Stimulated activated CD4-positive, alpha-beta T cell treated with anti-CD3 and anti-CD28 coated beads, Interleukin-12 subunit alpha, Interleukin-12 subunit beta, amount 100 ng/mL, for 48 hours (primary cell): ENCODE measurements at places on chromosomes 3 and 15.

DNA sequence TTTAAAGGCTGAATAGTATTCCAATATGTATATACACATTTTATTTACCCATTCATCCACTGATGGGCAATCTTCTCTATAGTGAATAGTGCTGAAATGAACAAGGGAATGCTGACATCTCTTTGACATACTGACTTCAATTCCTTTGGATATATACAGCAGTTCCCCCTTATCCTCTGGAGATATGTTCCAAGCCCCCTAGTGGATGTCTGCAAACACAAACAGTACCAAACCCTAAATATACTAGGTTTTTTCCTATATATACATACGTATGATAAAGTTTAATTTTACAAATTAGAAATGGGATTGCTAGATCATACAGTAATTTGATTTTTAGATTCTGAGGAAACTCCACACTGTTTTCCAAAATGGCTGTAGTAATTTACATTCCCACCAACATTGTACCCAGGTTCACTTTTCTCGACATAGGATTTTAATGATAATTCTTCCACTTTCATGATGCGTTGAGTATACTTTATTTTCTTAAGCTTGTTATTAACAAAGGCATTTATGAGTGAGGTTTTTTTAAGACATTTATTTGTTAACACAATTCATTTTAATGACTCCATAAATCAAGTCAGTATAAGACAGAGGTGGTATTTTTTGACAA lies 38.2 kb downstream of the VPS13C start:
- no peak for DNase-seq

DNA sequence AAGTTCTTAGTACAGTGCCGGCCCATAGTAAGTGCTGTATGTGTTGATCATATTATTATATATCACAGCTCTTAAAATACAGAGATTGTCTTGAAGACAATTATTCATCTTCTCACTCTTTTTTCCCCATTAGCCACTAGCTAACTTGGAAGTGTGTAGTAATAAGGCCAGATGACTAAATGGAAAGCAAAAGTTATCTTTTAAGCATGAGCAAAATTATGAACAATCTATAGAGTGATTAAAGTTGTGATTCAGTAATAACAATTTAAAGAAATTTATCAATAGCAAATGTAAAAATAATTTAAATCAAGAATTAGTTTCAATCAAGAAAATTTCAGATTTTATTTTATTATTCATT lies 630.9 kb upstream of the TBL1XR1 start:
- DNase-seq: no peak

DNA sequence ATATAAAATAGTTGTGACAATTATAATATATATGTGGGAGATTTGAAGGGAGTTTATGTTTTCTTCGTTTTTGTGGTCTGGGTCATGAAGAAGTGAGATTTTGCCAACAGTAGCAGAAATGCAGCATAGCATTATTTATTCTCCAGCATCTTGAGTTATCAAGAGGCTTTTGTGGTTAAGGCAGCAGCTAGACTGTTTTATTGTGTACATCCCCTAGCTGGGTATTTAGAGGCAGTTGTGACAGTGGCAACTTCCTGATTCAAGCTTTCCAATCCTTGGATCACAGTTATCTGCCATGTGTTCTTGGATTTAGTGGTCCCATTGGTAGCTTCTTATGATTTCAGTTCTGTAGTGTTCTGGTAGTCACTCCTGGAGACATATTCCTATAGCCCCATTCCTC lies 29.0 kb downstream of the ARIH1 start:
- no peak for DNase-seq

GRCh38 chr3:152317956-152318355 lies 49.2 kb downstream of the MBNL1 start:
- DNase-seq: no peak

DNA sequence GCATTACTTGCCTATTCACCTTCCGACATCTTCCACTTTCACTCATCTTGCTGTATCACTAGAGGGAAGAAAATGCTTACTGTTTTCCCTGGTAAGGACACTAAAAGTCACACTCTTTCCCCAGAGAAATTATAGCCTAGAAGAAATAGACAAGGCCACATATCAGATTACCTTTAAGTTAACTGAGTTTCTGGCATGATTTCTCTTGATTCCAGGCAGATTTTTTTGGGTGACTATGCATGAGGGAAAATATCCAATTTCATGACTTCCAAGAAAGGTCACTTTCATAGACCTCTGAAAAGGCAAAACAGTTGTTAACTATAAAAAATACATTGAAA lies 30.3 kb downstream of the TCF12 start:
- DNase-seq: no peak

DNA sequence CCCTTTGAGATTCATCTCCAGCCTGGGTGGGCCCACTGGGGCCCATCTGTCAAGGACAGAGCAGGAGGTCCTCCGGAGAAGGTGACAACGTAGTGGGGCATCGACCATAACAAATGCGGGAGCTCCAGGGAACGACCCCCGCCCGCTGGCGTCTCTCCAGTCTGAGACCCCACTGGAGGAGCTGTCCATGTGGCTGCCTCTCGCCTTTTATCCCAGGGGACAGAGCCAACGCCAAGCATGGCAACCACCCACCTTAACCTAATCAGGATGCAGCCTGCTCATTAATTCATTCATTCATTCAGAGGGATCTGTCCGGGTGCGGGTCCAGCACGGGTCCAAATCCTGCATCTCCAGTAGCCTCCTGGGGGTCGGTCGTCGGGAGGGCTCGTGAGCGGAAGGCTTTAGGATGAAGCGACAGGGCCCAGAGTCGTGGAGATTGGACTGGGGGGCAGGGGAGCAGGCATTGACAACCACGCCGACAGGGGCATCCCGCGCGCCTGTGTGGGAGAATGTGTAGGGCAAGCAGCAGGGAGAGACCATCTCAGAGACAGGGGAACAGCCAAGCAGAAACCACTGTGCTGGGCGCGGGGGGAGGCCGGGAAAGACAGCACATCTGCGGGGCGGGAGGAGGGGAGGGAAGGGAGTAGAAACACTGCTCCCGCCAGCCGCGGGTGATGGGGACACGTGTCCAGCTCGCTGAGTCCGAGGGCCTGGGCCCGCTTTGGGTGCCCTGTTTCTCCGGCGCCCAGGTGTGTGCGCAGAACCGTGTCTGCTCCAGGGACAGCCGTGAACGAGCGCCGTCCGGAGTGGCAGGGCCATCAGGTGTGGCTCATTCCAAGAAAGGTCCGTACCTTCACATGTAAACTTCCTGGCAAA lies 1.9 kb downstream of the PIGZ start:
- DNase-seq: no peak

DNA sequence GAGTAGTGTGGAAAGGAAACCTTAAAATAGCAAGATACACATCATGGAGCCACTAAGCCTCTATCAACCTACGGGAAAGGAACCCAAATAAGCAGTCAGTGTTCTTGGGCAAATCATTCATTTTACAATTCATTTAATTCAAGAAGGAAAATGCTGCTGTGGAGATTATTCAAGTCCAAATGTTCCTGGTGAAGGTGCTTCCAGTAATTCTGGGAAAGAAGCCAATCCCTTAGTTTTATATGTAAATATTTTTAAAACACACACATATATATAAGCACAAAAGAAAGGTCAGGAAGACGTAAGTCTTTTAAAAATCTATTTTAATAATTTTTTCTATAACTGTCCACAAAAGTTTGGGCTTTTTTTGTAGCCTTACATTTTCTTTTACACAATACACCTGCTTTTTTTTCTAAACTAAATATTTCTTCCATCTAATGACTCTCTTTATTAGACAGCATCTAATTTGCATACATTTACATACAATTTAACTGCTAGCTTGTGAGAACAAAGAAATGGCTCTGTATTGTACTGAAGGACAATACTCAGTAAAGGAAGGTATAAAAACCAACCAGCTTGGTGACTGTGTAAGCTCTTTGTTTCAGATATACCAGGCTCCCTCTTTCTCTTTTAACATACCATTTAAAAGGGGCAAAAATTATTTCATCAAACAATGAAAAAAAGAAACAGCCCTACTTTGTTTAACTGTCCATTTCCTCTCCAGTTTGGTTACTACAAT lies 269.5 kb downstream of the ZBTB20 start:
- DNase-seq: no peak

DNA sequence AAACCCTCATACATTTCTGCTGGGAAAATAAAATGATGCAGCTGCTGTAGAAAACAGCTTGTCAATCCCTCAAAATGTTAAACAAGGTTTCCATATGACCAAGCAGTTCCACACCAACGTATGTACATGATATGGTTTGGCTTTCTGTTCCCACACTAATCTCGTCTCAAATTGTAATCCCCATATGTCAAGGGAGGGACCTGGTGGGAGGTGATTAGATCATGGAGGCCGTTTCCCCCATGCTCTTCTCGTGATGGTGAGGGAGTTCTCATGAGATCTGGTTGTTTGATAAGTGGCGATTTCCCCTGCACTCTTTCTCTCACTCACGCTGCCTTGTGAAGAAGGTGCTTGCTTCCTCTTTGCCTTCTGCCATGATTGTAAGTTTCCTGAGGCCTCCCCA lies 100.6 kb upstream of the SLC24A5 start:
- DNase-seq: no peak

DNA sequence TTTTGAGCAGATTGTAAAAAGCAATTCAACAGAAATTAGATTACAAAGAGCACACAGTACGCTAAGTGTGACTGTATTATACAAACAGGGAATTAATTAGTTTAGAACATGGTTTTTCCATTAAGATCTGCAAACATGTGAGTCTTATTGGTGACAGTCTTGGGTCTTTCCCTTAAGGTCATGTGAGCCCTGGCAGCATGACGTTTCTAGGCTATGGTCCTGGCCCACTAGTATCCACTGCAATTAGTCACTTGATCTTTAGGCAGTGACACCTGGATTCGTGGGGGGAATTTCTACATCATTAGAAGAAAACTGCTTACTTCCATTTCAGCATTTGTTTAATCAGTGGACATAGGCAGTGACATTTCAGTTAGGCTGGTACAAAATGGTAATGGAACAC lies 360.2 kb upstream of the NR2F2 start:
- no peak for DNase-seq

GRCh38 chr3:42300013-42300412 lies 34.0 kb upstream of the CCK start:
- no peak for DNase-seq

- no peak for DNase-seq
These were observed 176.2 kb upstream of the THRB start for GRCh38 chr3:24670871-24671270.

DNA sequence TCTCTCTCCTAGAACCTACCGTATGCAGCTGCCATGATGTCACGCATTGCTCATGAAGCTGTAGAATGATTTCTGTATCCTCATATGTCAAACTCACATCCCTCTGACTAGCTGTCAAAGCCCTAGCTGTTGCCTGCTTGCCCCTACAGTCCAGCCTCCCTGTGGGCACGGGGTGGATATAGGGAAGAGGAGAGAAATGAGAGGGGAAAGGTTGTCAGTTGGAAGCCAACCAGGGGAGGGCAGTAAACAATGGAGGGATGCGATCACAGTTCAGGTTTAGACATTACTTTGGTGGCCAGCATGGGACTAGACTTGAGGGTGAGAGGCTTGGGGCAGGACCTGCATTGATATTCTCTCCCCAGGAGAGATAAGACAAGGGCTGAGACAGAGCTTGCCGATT lies 1.7 kb upstream of the HDGFL3 start:
- no peak for DNase-seq

GRCh38 chr3:33186524-33187367 lies 31.9 kb downstream of the SUSD5 start:
- DNase-seq: no peak

- DNase-seq: no peak
These were observed 28.5 kb upstream of the APOD start for GRCh38 chr3:195612075-195612800.

DNA sequence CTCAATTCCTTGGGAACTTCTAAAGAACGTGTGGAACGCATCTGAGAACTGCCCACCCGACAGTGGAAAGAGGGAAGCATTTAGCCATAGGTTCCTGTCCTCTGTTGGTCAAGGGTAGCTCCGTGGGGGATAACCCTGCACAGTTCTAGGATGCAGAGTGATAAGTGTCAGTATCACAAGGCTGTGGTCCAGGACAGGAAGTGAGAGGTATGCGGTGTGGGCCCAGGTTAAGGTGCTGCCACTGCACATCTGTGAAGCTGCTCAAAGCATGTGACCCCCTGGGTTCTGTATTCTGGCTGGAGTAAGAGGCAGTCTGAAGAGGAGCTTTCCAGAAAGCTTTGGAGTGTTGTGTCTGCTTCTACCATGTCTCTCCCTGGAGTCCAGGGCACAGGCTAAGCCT lies 51.7 kb upstream of the HES1 start:
- no peak for DNase-seq

- no peak for DNase-seq
These were observed 79.1 kb upstream of the FOXB1 start for GRCh38 chr15:59924812-59925522.

DNA sequence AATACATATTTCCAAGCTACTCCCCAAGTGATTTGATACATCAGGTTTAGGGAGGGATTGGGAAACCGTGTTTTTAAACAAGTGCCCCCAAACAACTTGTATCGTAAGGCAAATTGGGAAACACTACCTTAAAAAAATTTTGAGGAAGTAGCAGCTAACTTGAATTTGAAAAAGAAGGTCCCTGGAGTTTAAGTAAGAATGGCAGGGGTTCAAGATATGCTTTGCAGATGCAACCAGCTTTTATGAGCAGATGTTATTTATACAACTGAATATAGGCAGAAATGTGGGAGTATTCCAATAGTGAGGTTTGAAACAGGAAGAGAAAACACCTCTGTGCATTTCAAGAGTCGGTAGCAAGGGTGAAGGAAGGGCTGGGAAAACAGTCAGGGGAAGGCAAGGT lies 139.6 kb downstream of the IL20RB start:
- DNase-seq: no peak

GRCh38 chr3:31565288-31565687 lies 32.6 kb downstream of the STT3B start:
- no peak for DNase-seq

- DNase-seq: peak; percentile 44
These were observed 1.8 kb downstream of the BCL6 start for GRCh38 chr3:187743195-187744141.

DNA sequence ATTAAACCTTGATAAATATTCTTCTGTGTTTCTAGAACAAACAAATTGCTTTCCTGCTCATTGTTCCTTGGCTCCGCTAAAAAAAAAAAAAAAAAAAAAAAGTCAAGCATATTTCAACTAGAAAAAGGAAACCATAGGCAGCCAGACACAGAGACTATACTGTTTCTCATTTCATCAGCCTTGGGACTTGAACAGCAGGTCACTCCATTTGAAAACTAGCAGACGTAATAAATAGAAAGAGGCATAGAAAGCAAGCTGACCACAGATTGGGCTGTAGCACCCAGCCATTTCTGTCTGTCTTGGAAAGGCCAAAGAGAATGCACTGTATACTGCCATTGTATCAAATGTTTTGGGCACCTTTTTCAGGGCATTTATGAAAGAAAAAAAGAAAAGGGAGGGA lies 697.1 kb downstream of the NLGN1 start:
- DNase-seq: no peak

- DNase-seq: no peak
These were observed 462.3 kb upstream of the SGO1 start for GRCh38 chr3:20648294-20648693.

GRCh38 chr15:63296195-63296594 lies 18.8 kb downstream of the APH1B start:
- no peak for DNase-seq

DNA sequence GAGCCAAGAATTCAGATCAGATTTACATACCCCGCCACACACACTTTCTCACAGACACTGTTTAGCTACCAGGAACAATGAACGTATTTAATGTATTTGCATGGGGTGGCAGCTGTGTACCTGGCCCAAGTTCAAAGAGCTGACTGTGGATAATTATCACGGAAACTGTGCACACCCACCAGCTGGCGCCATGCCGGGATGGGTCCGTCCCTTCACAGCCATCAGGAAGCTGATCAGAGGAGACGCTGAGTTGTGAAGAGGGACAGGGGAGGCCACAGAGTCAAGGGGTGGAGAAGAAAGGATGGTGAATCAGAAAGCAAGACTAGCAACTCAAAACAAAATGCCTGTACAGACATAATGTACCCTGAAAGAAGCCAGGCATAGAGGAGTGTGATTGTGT lies 13.1 kb upstream of the PLA2G4D start:
- peak; percentile 31 for DNase-seq
